ENCODE measurements at places on chromosomes 1 and 21. TPM values are rescaled to one million over a fixed set of nuclear protein-coding genes. Genes with fewer than 3 reads are reported as not detected.

Gene FAM151A
- total RNA-seq = not detected

Gene AADACL4
- total RNA-seq = not detected

Gene OR10Z1
- not detected for total RNA-seq

Gene C1QC
- total RNA-seq = 0.96 TPM

Gene CD48
- 266 TPM for total RNA-seq

Gene PRKAA2
- not detected for total RNA-seq

DNA sequence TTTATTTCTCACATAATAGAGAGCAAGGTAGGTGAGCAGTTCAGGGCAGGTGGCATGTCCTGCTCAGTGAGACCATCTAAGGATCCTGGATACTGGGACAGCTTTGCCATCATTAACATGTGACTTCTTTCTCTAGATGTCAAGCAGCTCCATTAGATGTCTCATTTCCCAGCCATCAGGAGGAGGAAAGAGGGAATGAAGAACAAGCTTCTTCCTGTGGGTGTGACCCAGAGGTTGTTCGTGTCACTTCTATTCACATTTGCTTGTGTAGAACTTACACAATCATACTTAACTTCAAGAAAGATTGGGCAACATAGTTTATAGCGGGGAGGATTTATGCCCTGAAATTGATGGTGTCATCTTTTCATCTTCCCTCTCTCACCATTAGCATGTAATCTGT, 169.2 kb upstream of the B3GALT2 start:
- no peak for DNase-seq
- H3K4me1 ChIP-seq = no peaks in the 10 kb centered on the region
- no peaks in the 10 kb centered on the region for H3K36me3 ChIP-seq
- H3K27ac ChIP-seq = no peak overlapping the region

DNA sequence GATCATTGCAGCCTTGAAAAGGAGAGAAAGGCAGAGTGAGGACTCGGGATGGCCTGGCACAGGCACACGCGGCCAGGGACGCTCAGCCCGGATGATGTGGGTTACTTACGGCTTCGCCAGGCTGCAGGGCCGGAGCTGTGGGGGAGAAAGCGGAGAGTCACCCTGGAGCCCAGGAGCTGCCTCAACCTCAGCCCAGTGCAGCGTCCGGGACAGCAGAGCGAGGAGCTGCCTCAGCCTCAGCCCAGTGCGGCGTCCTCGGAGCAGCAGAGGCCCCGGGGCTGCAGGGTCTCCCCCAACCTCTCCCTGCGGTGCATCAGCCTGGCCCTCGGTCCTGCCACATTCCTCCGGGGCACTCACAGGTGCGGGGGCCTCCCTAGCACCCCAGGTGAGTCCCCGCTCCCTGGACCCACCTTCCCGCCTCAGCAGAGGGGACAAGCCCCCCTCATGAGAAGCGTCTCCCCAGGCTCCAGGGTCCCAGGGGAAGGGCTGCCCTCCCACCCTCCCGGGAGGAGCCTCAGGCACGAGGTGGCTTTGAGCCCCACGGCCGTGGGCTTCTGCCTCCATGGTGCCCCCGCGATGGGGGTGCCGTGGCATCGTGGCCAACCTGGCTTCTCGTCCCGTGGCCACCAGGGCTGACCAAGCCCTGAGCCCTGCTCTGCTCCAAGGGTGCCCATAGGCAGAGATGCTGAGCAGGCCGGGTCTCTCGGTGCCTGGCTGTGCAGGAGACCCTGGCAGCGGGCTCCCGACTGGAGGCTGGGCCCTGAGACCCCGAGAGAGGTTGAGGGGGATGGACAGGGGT, 10.5 kb upstream of the RNF223 start:
- H3K27ac ChIP-seq = no peak overlapping the region
- H3K4me3 ChIP-seq = no peak overlapping the region
- peaks cover 9% of the 10 kb centered on the region for H3K4me1 ChIP-seq
- no peaks in the 10 kb centered on the region for H3K27me3 ChIP-seq

DNA sequence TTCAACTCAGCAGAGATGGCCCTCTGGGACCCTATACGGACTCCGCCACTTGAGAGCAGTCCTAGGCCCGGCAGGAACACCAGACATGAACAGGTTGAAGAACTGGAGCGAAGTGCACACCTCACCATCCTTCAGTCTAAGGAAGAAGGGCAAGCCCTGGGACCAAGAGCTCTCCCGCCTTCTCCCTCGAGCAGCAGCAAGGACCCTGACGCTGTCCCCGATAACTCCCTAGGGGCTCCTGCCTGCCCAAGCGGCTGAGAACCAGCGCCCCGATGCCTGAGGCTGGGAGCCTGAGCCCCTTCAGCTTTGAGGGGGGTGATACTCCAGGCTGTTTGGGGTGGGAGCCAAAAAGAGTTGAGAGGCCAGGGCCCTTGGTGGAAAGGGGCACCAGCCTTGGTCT, 10.2 kb downstream of the TMEM81 start:
- no peaks in the 10 kb centered on the region for H3K27me3 ChIP-seq
- H3K4me1 ChIP-seq = no peaks in the 10 kb centered on the region
- H3K36me3 ChIP-seq = no peaks in the 10 kb centered on the region
- no peak overlapping the region for H3K27ac ChIP-seq
- no peak overlapping the region for H3K4me3 ChIP-seq

GRCh38 chr1:88549536-88549935, 134.5 kb upstream of the PKN2 start:
- H3K27me3 ChIP-seq = no peaks in the 10 kb centered on the region
- H3K4me3 ChIP-seq = no peak overlapping the region
- H3K27ac ChIP-seq = no peak overlapping the region
- no peak for DNase-seq
- no peaks in the 10 kb centered on the region for H3K4me1 ChIP-seq

DNA sequence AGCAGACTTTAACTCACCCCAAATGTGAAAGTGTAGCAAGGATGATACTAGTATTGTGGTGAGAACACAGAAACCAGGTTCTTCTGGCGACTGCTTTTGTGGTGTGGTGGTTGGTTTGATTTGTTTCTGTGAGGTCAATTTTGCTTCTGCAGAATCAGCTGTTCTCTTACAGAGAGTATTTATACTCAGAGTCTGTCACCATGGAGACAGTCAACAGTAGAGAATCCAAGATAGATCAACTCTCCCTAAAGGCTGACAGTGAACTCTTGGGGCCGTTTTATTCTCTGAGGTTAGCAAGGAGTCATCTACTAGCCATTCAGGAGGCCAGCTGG, at the start of gene CFAP107:
Gene CFAP107 (plus strand): TSS at position 209 of the 332 bp plus-strand sequence. CDS start 231 bp downstream, outside the sequence.
- no peaks in the 10 kb centered on the region for H3K4me1 ChIP-seq
- H3K27ac ChIP-seq = no peak within 1 kb of the TSS
- H3K4me3 ChIP-seq = no peak within 1 kb of the TSS
- H3K27me3 ChIP-seq = peaks cover 15% of the 10 kb centered on the region
- H3K36me3 ChIP-seq = no peaks in the 10 kb centered on the region

GRCh38 chr1:22114083-22115012, 28.5 kb downstream of the WNT4 start:
- peaks cover 16% of the 10 kb centered on the region for H3K4me1 ChIP-seq
- no peak overlapping the region for H3K4me3 ChIP-seq
- no peak for DNase-seq
- H3K27me3 ChIP-seq = no peaks in the 10 kb centered on the region

DNA sequence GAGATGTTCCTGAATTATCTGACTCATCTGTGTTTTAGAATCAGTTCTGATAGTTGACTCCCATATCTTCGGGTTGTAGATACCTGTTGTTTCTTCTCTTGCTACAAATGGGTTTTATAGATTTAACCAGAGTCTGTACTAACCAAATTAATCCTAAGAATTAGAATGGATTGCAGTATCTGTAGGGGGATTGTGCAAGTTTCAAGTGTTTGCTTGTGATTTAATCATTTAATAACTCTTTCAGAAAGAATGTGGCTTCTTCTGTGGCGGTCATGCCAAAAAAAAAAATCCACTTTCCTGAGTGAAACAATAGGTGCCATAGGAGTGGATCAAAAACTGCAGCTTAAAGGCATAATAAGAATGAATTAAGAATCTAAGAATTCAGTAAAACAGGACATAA, 9.4 kb downstream of the IPO9 start:
- H3K36me3 ChIP-seq = peaks cover 3% of the 10 kb centered on the region
- H3K27ac ChIP-seq = no peak overlapping the region
- no peak overlapping the region for H3K4me3 ChIP-seq
- DNase-seq = no peak

- H3K4me1 ChIP-seq = no peaks in the 10 kb centered on the region
- H3K36me3 ChIP-seq = peaks cover 73% of the 10 kb centered on the region
- no peak overlapping the region for H3K27ac ChIP-seq
- no peak overlapping the region for H3K4me3 ChIP-seq
- DNase-seq = no peak
Observed at GRCh38 chr1:77948841-77949424, 29.9 kb downstream of the FUBP1 start.

DNA sequence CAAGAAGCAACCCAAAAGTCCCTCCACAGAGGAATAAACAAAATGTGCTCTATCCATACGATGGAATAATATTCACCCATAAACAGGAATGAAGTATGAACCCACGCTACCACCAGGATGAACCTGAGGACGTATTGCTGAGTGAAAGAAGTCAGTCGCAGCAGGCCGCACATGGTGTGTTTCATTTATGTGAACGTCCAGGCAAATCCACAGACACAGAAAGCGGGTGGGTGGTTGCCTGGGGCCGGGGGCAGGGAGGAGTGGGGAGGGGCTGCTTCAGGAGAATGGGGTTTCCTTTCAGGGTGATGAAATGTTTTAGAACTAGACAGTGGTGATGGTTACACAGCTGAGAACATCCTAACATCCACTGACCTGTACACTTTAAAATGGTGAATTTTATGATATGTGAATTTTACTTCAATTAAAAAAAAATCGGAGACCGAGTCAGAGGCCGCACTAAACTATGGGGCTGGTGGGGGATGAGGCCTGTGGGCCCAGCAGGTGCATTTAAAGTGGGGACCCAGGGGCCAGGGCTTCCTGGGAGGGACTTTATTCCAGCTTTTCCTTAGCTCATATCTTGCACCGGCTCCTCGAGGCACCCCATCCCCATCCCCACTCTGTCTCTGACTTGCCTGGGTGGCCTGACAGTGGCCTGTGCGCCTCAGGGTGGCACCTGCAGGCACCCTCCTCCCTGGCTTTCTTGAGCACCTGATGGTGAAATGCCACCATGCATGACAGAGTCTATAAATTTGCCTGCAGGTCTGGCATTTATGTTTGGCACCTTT, 392.6 kb upstream of the VAMP3 start:
- peaks cover 2% of the 10 kb centered on the region for H3K27me3 ChIP-seq
- H3K4me3 ChIP-seq = no peak overlapping the region
- H3K36me3 ChIP-seq = no peaks in the 10 kb centered on the region

- peaks cover 16% of the 10 kb centered on the region for H3K4me1 ChIP-seq
- no peak overlapping the region for H3K27ac ChIP-seq
- DNase-seq = peak; percentile 3
- H3K4me3 ChIP-seq = no peak overlapping the region
Observed at GRCh38 chr1:213783893-213784292, 203.9 kb upstream of the PROX1 start.

DNA sequence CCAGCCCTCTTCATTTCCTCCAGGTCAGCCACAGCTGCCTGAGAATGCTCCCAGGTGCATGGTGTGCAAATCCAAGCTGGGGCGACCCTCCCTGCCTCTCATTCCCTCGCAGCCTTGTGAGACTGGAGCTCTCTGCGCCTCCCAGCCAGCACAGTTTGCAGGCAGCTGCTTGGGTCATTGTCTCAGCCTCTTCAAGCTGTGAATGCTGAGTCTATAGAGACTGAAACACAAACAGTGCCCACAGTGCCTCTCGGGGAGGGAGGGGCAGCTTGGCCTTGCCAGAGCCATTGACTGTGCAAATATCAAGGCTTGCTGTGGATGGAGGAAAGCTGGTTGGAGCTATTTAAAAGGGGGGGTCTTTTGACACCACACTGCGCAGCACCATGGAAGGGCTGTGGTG, 10.6 kb downstream of the PLXNA2 start:
- no peak overlapping the region for H3K4me3 ChIP-seq
- peaks cover 46% of the 10 kb centered on the region for H3K27me3 ChIP-seq
- peaks cover 13% of the 10 kb centered on the region for H3K4me1 ChIP-seq
- DNase-seq = no peak

GRCh38 chr1:6771441-6771769, 13.8 kb upstream of the CAMTA1 start:
- peaks cover 25% of the 10 kb centered on the region for H3K27me3 ChIP-seq
- H3K36me3 ChIP-seq = no peaks in the 10 kb centered on the region
- H3K27ac ChIP-seq = no peak overlapping the region
- no peaks in the 10 kb centered on the region for H3K4me1 ChIP-seq
- no peak for DNase-seq
- H3K4me3 ChIP-seq = no peak overlapping the region

DNA sequence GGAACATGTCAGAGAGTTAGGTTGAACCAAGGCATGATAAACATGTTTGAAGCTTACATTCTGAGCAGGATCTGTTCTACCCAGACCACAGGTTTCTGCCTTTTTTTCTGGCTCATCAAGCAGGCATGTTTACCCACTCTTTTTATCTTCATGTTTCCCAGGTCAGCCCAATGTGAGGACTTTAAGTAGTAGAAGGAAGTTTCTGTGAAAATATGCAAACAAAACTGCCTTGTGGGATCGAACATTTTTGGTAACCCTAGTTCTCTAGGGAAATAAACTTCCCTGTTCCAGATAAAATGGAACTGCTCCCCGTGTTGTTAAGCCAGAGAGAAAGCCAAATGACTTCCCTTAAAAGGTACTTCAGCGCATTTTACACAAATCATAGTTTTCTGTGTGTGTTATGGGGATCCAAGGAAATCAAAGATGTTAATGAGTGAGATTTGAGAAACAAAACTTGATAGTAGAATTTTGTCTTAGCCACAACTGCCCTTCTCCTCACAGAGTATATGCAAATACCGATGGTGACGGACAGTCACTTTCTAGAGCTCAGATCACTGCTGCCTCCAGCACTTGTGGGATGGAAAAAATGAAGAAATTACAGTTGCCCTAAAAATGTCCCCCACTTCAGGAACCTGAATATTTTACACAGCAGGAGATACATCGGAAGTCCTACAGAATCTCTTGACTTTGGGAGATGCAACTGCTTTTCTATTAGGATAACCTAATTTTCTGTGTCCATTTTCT, 765 bp upstream of the HIPK1 start:
- DNase-seq = no peak
- H3K4me1 ChIP-seq = peaks cover 24% of the 10 kb centered on the region
- peak overlapping the region; percentile 95 for H3K4me3 ChIP-seq
- H3K36me3 ChIP-seq = no peaks in the 10 kb centered on the region
- no peaks in the 10 kb centered on the region for H3K27me3 ChIP-seq
- peak overlapping the region; percentile 95 for H3K27ac ChIP-seq

- peaks cover 21% of the 10 kb centered on the region for H3K27me3 ChIP-seq
- H3K27ac ChIP-seq = no peak within 1 kb of the TSS
- peaks cover 50% of the 10 kb centered on the region for H3K4me1 ChIP-seq
- DNase-seq = no peak
- H3K4me3 ChIP-seq = peak within 1 kb of the TSS; percentile 88
Observed at GRCh38 chr1:180229483-180230415, at the start of gene LHX4. Gene LHX4 (plus strand): TSS chr1:180230264. CDS start chr1:180230530, 266 bp downstream.

- H3K27ac ChIP-seq = no peak overlapping the region
- no peaks in the 10 kb centered on the region for H3K36me3 ChIP-seq
- peaks cover 2% of the 10 kb centered on the region for H3K27me3 ChIP-seq
Observed at GRCh38 chr1:112723511-112723839, 8.3 kb upstream of the PPM1J start.

DNA sequence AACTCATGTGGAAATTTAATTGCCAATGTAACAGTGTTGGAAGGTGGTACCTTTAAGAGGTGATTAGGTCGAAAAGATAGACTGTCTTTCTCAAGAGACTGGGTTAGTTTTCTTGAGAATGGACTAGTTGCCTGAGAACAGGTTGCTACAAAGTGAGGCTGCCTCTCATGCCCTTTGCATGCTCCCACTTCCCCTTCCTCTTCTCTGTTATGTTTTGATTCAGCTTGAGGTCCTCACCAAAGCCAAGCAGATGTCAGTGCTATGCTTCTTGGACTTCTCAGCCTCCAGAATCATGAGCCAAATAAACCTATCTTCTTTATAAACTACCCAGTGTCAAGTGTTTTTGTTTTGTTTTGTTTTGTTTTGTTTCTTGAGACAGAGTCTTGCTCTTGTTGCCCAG, 187.0 kb upstream of the RUNX1 start:
- peaks cover 32% of the 10 kb centered on the region for H3K4me1 ChIP-seq
- H3K27me3 ChIP-seq = no peaks in the 10 kb centered on the region
- DNase-seq = no peak
- no peaks in the 10 kb centered on the region for H3K36me3 ChIP-seq
- no peak overlapping the region for H3K4me3 ChIP-seq

Measured in T-cell (primary cell).